Upper lobe of right lung (tissue), 1 donor: ENCODE measurements at places on chromosomes 16 and 17. TPM values are rescaled to one million over a fixed set of nuclear protein-coding genes. Genes with fewer than 3 reads are reported as not detected.

The B3GNT9 gene
- 19.3 TPM for total RNA-seq

The GEMIN4 gene
- total RNA-seq = 23.0 TPM

The CHST5 gene
- total RNA-seq = not detected

The KRTAP1-1 gene
- not detected for total RNA-seq

The GNAO1 gene
- total RNA-seq = 1.8 TPM

The FN3K gene
- total RNA-seq = 27.4 TPM

The RAB26 gene
- total RNA-seq = 0.67 TPM

The C16orf92 gene
- not detected for total RNA-seq

The PRCD gene
- 7.7 TPM for total RNA-seq

The ABCA3 gene
- total RNA-seq = 598 TPM
